ENCODE measurements at places on chromosomes 3 and 15. TPM values are rescaled to one million over a fixed set of nuclear protein-coding genes. Genes with fewer than 3 reads are reported as not detected.

USP3 gene
- 35.7 TPM for total RNA-seq

NR1I2 gene
- 1.3 TPM for total RNA-seq

SLC27A2 gene
- total RNA-seq: 1.3 TPM

LRTM1 gene
- total RNA-seq: not detected

SCAANT1 gene
- total RNA-seq: not detected

BNC1 gene
- total RNA-seq: 8.5 TPM

EPHB1 gene
- 2.5 TPM for total RNA-seq

LYSMD4 gene
- total RNA-seq: 3.6 TPM

CHRM5 gene
- total RNA-seq: 0.36 TPM

ISLR2 gene
- not detected for total RNA-seq

PLSCR5 gene
- total RNA-seq: not detected

CPN2 gene
- total RNA-seq: not detected

ROPN1 gene
- total RNA-seq: not detected
